Fibroblast of the aortic adventitia (primary cell): ENCODE measurements at places on chromosomes 6 and 20.

DNA sequence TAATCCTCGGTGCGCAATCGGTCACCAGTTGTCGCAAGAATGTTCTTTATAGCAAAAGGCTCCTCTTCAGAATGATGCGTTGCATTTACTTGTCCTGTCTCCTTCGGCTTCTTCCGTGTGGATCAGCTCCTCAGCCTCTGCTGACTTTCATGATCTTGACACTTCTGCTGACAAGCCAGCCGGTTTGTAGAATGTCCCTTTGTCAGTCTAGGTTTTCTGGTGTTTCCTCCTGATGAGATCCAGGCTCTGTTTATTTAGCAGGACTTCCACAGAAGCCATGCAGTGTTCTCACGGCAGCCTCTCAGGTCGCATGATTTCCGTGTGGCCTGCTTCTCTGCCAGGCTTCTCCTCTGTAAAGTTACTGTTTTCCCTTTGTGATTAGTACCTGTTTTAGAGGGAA is 66.9 kb downstream of the STX11 start:
- DNase-seq: peak; percentile 18

DNA sequence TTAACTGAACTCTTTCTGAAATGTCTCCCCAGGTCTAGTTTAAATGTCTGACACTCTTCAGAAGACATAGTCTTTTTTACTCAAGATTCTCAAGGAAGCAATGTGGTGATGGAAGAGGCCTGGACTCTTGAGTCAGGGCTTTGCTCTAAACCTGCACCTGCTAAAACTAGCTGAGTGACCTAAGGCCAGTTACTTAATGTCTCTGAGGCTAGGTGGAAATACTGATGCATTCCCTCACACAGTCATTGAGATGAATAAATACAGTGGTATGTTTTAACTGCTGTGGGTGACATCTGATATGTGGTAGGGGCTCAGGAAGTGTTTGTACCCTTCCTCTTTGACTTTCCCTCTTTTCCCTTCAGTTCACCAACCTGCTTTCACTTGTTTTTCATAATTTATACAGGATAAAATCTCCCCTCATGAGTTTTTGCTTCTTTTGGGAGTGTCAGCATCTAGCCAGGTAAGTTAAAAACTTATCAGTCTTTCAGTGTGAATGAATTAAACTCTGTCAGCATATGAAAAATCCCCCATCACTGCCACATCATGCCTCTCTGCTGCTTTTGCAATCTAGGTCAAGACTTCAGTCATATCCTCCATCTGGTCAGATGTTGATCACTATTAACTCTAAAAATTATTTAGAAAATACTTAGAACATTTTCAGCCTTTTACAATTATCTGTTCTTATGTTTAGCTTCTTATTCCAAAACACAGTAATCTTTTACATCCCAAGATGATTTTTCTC is 178.7 kb upstream of the TNFAIP3 start:
- no peak for DNase-seq

GRCh38 chr6:46642928-46643751 is 9.5 kb downstream of the CYP39A1 start:
- DNase-seq: no peak

DNA sequence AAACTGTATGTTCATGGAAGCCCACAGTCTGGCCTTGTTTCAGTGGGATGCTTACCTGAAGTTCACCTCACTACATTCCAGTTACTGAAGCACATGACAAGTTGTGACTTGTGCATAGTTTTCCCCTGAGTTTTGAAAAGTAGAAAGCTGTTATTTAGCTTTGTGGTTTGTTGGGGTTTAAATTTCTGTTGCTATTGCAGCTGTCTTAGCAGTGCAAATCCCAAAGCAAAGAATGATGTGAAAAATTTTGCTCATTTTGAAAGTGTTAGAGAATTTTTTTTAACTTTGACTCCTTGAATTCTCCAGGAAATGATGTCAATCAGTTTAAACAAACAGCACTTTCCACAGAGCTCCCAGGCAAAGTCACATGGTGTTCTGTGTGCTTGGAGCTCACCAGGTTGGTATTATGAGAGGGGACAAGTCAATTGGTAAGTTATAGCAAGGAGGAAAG is 268.4 kb downstream of the ADGRG6 start:
- DNase-seq: peak; percentile 5

DNA sequence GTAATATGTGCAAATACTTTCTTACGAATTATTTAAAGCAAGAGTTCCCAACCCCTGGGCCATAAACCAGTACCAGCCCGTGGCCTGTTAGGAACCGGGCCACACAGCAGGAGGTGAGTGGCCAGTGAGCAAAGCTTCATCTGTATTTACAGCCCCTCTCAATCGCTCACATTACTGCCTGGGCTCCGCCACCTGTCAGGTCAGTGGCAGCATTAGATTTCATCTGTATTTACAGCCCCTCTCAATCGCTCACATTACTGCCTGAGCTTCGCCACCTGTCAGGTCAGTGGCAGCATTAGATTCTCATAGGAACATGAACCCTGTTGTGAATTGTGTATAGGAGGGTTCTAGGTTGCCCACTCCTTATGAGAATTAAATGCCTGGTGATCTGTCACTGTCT is 142.0 kb downstream of the RNASET2 start:
- no peak for DNase-seq
